ENCODE measurements at places on chromosomes 3 and 15. TPM values are rescaled to one million over a fixed set of nuclear protein-coding genes. Genes with fewer than 3 reads are reported as not detected.
A peak's percentile ranks its signal among the peaks of the same experiment; 100 is the strongest.

DNA sequence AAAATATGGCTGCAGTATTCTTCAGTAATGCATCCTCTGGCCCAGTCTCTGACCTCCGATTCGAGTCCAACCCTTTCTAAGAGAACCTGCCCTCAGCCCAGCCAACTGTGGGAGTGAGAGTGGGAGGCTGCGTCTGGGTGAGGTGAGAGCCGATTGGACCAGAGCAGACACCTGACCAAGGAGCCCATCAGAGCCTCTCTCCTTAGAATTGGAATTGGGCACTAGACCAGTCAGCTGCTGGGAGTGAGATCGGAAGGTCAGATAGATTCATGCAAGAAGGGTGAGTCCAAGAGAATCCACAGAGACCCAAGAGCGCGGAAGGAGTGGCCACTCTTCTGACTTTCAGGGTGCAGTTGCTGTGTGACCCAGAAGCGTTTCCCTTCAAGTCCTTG is 10.2 kb downstream of the RASL12 start:
- DNase-seq: no peak

- peak; percentile 61 for DNase-seq
Observed at GRCh38 chr3:169146179-169146665, 517.3 kb downstream of the MECOM start.

GRCh38 chr3:150433347-150433746 is 25.2 kb downstream of the TSC22D2 start:
- no peak for DNase-seq

DNA sequence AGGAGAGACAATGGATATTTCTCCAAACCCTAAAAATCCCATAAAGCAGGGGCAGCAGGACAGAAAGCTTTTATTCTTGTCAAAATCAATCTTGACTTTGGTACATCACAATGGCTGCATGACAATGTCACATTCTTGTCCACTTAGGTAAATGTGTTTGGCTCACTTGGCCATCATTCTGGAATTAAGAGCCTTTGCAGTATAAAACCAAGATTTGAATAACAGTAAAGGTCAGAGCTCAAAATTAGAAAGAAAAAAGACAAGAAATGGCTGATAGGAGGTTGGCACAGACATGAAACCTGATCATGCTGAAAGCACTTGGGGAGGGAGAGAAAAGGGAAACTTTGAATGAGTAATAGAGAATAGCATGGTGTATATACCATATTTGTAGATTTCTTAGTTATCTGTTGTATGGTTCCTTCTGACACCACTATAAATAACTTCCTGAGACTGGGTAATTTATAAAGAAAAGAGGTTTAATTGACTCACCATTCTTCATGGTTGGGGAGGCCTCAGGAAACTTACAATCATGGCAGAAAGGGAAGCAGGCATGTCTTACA is 158.5 kb upstream of the SGO1 start:
- DNase-seq: no peak

DNA sequence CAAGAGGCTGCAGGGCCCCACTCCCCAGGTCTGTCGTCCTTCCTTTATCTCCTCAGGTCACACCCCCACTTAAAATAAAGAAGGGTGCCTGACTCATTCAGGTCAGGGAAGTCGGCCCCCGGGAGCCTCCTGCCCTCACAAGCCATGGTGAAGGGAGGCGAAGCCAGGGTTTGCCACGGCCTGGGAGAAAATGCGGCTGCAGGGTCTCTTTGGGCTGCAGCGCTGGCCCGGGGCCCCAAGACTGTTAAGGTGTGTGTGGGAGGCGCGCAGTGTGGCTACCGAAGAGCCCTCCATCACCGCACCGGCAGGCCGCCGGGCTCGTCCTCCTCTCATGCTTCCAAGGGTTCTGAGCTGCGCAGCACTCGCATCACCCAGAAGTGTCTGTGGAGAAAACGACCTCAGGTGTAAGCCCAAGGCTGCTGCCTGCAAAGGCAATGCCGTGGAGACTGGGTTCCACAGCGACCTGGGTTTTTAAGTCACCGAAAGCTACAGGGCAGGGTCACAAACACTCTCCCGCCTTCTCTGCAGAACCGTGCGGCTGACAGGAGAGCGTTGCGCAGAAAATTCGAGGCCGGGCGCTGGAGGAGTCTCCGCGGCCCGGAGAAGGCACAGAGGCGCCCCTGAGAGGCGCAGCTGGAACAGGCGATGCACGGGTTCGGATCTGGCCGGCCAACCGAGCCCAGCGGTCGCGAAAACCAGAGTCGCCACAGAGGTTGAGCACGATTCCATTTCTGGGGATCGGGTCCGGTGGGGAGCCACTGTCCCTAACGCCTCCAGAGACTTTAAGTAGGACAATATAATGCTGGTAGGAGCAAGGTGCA is 8.7 kb downstream of the FOXL2 start:
- no peak for DNase-seq

- DNase-seq: no peak
Observed at GRCh38 chr3:186105543-186105942, 3.3 kb downstream of the ETV5 start.

GRCh38 chr3:119901148-119901547 is 119.2 kb downstream of the NR1I2 start:
- no peak for DNase-seq

- DNase-seq: no peak
Observed at GRCh38 chr3:39185326-39185958, 7.0 kb downstream of the XIRP1 start.

DNA sequence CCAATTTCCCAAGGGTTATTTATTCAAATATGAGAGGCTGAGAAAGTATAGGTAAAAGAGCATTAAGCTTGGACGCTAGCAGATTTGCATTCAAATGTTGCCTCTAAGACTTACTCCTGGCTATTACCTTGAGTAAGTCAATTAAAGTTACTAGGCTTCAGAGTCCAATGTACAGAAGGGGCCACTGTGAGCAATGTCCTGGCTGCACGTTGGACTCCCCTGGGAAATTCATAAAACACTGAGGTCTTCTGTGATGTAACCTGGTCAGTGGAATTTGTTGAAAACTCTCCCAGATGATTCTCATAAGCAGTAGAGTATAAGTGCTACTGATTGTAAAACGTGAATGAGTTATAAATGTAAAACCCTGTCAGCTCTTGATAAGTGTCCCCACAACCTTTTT is 295.3 kb downstream of the NEK10 start:
- no peak for DNase-seq

DNA sequence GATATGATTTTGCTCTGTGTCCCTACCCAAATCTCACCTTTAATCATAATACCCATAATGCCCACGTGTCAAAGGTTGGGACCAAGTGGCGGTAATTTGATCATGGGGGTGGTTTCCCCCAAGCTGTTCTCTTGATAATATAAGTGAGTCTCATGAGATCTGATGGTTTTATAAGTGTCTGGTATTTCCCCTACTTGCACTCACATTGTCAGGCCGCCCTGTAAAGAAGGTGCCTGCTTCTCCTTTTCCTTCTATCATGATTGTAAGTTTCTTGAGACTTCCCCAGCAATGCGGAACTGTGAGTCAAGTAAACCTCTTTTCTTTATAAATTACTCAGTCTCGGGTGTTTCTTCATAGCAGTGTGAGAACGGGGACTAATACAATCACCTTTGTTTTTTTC is 279.8 kb downstream of the ARPP21 start:
- DNase-seq: no peak

DNA sequence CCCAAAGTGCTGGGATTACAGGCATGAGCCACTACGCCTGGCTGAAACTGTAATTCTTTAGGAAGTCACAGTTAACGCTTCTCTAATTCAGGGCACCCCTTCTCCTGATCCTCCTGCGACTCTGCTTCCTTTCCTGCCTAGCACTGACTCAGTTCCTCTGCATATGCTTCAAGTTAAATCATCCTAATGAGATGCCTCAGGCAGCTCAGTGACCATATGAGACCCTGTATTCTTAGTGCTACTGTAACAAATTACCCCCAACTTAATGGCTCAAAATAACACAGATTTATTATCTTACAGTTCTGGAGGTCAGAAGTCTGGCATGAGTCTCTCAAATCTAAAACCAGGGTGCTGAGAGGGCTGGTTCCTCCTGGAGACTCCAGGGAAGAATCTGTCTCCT is 271.8 kb upstream of the LYSMD4 start:
- DNase-seq: no peak

GRCh38 chr15:87874896-87875711 is 381.4 kb downstream of the NTRK3 start:
- no peak for DNase-seq

DNA sequence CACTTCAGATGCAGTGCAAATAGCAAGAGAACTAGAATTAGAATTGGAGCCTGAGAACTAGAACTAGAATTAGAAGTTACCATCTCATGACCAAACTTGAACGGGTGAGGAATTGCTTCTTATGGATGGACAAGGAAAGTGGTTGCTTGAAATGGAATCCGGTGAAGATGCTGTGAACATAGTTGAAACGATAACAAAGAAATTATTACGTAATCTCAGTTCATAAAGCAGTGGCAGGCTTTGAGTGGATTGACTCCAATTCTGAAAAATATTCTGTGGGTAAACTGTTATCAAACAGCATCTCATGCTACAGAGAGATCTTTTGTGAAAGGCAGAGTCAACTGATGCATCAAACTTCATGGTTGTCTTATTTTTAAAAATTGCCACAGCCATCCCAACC is 48.0 kb upstream of the GSK3B start:
- DNase-seq: no peak

DNA sequence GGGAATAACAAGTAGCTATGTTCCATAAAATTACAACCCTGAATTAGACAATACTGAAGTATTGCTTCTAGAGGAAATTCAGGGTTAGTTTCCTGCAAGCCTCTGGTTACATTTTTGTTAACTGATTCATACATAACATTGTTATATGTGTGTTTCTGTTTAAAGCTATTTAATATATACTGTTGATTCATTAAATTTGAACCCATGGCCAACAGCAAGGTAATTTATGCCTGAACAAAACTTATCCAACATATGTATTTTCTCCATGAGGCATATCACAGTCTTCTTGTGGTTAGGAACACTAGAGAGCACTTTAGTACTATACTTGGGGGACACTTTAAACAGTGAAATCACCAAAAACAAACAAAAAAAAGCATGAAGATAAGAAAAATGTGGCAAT is 47.7 kb upstream of the PTX3 start:
- no peak for DNase-seq

DNA sequence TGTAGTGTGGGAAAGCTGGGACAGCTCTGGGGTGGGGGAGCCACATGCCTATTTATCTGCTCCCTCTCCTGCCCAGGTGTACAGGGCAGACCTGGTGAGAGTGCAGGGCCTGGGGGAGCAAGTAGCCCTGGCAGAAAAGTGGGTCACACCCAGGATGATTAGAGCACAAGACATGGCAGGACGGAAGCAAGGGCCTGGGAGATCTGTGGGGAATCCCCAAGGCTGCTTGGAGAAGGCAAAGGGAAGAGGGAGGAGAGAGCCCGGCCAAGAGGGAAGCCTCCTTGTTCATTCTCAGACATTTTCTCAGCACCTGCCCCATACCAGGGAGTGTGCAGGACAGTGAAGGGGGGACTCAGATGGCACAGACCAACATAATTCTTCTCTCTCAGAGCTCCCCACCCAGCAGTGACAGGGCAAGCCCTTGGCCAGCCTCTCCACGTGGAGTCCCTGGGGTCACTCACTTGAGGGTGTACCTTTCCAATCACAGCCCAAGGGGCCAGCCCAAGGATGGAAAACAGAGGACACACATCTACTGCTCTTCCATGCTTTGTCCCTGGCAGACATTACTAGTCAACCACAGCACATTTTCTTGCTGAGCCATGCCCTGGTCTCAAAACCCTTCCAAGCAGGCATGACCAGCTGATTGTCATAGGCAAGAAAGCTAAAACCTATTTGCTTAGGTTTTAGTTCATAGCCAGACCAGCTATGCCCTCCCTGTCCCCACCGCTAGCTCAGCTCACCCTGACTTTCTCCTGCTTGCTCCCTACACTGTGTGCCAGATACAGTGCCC is 4.9 kb upstream of the DUSP7 start:
- peak; percentile 34 for DNase-seq

DNA sequence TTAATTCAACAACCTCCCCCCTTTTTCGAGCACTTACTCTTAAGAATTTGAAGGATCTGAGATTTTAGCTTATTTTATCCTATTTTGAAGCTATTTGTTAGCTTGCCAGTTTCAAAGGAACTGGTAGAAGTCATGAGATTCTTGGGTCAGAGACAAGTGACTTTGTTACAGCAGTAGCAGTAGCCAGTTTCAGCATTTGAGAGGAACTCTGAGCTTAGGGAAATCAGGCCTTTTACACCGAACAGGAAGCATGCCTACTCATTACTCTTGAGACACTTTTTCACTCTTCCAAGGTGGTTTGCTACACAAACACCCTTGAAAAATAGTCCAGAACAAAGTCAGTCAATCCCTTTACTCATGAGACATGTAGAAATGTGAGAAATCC is 24.5 kb upstream of the TM4SF1 start:
- no peak for DNase-seq

DNA sequence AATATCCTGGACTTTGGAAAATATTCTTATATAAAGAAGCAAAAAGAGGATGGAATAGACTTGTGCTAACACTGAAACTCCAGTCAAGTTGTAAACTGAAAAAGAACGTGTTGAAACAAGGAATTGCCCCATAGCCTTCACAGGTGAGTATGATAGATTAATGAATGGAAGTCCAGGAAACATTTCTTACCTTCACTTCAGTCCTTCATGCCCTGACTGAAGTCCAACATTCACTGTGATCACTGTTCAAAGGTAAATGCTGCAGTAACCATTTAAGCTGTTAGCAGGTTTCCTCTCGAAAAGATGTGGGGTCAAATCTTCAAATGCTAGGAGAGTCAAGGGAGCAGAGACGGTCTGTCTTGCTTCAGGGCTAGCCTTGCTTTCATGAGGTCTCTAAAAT is 46.1 kb downstream of the SLC30A4 start:
- no peak for DNase-seq

DNA sequence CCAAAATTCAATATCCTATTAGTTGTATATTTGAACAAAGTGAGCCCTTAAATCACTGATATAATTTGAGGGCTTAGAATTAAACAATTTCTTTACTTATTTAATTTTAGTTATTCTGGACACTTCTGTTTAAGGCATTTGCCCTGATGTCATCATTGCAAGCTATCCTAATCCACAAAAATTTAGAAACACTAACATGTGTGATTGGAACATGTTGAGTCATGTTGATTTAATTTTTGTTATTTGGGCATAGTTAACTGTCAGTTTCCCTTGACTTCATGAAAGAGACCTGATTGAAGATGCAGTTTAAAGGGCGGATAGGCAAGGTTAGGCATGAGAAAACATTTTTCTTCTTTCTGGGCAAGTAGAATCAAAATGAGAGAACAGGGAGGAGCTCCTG is 682.6 kb downstream of the ROBO1 start:
- peak; percentile 10 for DNase-seq

- peak; percentile 81 for DNase-seq
Observed at GRCh38 chr3:141959589-141960554, 83.4 kb downstream of the ATP1B3 start.

- DNase-seq: no peak
Observed at GRCh38 chr3:195134431-195134830, 136.5 kb downstream of the XXYLT1 start.

GRCh38 chr3:64289622-64290021 is 64.4 kb upstream of the PRICKLE2 start:
- peak; percentile 55 for DNase-seq

GRCh38 chr15:41465822-41466421 is 27.8 kb upstream of the ITPKA start:
- peak; percentile 54 for DNase-seq

NAA50 gene
- 247 TPM for total RNA-seq

EIF4E3 gene
- total RNA-seq: 0.11 TPM

HHATL gene
- total RNA-seq: not detected

CX3CR1 gene
- total RNA-seq: not detected

NR1I2 gene
- not detected for total RNA-seq

ARHGEF26 gene
- 1.8 TPM for total RNA-seq

PCSK6 gene
- total RNA-seq: 0.52 TPM

SLC12A1 gene
- not detected for total RNA-seq

CEP152 gene
- 12.4 TPM for total RNA-seq

LDHAL6B gene
- not detected for total RNA-seq

TTC23 gene
- 22.6 TPM for total RNA-seq

LACTB gene
- 33.7 TPM for total RNA-seq

ANKRD34C gene
- total RNA-seq: not detected

SH2D7 gene
- total RNA-seq: not detected

All from LHCN-M2 (cell line).